ENCODE measurements at places on chromosomes 7 and 10.

DNA sequence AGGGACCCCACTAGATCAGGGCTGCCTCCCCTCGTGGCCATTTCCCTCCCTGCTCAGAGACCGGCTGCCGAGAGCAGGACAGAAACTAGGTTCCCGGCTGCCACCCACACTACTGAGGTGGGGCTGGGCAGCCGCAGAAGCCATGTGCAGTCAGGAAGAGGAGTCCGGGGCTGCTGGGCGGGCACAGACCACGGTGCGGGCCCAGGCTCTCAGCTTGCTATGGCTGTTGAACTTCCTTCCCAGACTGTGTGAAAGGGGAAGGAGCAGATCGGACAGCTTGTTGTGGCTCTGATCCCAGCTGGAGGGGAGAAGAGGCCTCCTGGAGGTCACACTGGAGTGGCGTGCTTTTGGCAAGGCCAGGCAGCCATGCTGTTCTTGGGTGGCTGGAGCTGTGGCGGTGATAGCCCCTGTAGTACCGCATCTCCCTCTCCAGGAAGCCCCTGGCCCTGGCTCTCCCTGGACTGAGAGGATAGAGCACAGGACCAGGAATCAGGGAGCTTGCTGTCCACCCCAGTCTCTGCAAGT is 56.8 kb downstream of the HK1 start:
- peak; percentile 56 for DNase-seq

DNA sequence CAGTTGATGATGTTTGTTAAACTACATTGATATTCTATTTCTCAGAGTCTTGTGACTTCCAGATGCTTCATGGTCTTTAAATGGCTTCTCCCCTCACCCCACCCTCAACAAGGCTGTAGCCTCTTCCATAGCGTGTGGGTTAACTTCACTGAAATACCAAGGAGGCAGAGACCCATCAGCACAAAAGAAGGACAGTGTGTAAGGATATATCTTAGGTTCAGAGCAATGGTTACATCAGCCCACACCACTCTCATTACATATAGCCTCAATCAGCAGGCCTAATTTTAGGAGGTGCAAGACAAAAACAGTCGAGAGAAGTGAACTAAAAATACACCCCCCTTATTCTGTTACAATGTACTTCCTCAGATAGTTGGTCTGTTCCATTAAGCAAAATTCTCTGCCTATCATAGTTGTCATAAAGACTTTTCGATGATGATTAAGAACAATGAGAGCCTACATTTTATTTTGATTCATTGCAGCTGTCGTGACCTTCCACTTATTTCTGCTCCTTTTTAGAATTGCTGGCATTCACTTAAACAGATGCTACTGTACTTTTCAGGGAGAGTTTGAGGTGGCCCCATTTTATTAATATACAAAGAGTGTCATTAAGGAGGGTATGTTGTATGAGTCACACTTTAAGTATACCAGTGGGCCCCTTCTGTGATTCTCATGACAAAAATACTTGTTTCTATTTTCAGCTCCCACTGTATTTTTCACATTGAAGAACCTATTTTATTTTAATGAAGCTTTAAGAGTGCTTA is 52.1 kb downstream of the WIPF3 start:
- DNase-seq = no peak

GRCh38 chr10:5596611-5597341 is 69.6 kb downstream of the ASB13 start:
- no peak for DNase-seq

DNA sequence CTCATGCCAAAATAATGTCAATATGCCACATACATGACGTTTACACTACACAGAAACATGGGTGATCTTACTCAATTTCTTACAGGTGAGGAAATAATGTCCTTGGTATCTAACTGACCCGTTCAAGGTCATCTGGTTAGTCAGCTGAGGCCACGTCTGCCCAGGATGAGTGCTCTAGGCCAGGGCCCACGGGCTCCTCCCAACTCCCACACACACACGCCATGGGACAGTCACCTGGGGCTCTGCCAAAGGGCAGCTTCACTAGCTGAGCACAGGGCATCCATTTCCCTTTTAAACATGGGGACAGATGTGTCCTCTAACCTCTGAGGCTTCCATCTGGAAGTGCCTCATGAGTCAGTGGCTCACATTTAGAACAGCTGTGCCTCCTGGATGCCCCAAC is 123.9 kb downstream of the TNS3 start:
- no peak for DNase-seq

- DNase-seq = no peak
These were observed 316.0 kb downstream of the WDR37 start for GRCh38 chr10:1372212-1372611.

GRCh38 chr7:41796331-41796730 is 93.4 kb upstream of the INHBA start:
- DNase-seq = no peak

DNA sequence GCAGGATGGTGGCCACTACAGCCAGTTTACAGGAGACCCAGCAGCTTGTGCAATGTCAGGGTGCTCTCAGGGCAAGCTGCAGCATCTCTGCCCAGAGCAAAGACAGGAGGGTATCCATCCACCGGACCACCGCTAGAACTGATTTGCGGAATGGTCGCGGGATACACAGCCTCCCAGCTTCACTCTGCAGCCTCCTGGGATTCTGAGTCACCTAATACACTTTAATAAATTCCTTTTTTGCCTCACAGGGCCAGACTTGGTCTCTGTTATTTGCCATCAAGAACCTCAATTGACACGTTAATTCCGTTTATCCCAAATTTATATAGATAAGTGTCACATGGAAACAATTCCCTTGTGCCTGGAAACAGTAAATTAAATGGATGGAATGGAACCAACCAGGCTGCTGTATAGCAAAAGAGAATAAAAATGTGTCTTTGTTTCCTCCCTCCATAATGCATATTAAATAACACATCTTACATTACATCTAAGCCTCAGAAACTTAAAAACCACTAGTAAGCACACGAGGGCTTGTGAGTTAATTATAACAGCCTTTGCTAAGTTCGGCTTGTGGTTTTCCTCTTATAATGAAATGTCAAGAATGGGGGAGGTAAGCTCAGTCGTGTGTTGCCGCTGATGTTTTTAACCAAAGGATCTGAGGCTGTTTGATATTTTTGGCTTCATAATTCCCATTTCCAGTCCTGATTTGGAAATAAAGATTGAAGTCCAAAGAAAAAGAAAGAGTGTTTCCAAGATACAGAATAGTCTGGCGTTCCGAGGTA is 52.1 kb downstream of the ADRB1 start:
- no peak for DNase-seq

GRCh38 chr7:44368455-44368854 is 43.1 kb upstream of the CAMK2B start:
- no peak for DNase-seq

GRCh38 chr7:36951257-36951697 is 227.0 kb upstream of the AOAH start:
- no peak for DNase-seq

- DNase-seq = peak; percentile 67
These were observed 19.4 kb downstream of the C1GALT1 start for GRCh38 chr7:7201578-7202374.

DNA sequence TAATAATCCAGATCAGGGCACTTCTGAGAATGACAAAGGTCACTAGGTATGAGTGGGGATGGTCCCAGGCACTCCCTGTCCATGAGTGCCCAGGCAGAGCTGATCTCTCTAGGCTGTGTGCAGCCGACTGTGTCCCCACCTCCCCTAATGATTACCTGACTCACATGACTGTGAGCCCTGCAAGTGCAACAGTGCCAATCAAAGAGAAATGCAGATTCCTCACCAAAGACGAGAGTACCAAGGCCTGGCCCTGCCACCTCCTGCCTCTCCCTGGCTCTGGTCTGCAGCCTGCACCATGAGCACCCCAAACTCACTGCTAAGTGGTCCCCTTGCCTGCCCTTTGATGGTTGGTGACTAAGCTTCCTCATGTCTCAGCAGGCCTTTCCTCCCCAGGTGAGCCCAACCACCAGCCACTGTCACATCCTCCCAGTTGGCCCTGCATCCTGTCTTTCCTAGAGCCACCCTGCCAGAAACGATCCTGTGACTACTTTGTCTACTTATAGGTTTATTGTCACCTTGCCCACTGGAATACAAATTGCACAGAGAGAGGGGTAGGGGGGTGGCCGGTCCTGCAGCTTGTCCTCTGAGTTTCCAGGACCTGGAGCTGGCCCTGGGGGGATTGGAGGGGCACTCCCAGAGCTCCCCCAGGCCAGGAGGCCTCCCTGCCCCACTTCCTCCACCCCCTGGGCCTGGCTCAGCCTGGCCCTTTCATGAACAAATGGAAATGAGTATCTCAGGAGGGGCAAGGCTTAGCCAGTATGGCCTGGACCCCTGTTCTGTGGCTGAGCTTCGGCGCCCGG is 22.4 kb upstream of the GDF10 start:
- DNase-seq = peak; percentile 80

DNA sequence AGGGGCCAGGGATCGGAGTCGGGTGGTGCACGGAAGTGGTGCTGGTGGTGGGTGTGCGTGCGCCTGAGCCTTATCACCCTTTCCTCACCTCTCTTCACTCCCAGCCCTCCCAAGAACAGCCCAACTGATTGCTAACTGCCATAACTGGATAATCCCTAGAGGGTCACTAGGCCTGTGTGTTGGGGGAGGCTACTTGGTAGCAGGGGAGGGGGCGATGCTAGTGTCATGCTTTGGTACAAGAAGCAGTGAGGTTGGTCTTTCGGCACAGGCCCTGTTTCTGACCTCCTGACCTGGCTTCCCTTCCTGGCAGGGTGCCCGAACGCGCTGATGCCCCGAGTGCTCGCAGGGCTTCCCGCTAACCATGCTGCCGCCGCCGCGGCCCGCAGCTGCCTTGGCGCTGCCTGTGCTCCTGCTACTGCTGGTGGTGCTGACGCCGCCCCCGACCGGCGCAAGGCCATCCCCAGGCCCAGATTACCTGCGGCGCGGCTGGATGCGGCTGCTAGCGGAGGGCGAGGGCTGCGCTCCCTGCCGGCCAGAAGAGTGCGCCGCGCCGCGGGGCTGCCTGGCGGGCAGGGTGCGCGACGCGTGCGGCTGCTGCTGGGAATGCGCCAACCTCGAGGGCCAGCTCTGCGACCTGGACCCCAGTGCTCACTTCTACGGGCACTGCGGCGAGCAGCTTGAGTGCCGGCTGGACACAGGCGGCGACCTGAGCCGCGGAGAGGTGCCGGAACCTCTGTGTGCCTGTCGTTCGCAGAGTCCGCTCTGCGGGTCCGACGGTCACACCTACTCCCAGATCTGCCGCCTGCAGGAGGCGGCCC is 652 bp downstream of the KAZALD1 start:
- DNase-seq = peak; percentile 68

- DNase-seq = no peak
These were observed 67.8 kb upstream of the NMT2 start for GRCh38 chr10:15236340-15236739.

- no peak for DNase-seq
These were observed 8.4 kb upstream of the SEPTIN7 start for GRCh38 chr7:35792472-35792871.

GRCh38 chr7:66865290-66865864 is 55.6 kb upstream of the TMEM248 start:
- DNase-seq = no peak

DNA sequence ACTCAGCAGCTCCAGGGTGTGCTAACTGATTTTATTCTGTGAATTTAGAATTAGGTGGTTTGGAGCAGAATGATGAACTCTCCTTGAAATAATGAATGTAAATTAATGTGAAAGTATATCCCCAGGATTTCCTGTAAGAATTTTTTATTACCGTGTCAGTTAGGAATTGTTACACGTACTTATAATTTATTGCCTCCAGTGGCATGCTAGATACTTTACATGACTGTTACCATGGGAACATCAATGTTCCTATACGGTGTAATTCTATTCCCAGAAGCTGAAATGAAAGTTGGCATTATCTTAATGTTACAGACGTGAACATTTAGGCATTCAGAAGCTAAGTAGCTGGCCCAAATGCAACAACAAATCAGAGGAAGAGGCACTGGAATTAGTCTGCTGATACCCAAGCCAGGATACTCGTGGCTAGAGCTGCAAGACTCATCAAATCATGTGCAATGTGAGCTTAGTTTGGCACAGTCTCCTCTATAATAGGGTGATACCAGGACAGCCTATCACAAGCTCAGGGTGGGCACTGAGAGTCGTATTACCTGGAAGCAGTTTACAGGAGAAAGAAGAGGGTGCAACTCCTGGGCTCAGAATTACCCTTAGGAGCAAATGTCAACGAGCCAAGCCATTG is 30.0 kb upstream of the PRKAR2B start:
- DNase-seq = no peak

DNA sequence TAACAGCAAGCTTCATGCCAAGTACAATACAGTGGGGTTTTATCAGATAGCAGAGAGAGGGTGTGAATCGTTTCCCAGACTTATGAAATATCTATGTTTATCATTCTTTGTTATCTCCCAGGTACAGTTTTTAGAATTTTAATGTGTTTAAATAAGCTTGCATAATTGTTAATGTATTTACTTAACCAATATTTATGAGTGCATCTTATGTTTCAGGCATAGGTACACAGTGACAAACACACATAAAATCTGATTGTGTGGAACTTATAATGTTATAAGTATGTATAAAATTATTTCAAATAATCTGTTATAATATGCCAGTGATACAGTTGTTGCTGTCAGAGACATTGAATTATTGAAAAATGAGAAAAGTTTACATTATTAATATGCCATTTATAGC is 1011.4 kb upstream of the C7orf33 start:
- no peak for DNase-seq

- DNase-seq = no peak
These were observed 407.2 kb upstream of the SHH start for GRCh38 chr7:156219307-156220077.

- DNase-seq = no peak
These were observed 161.0 kb downstream of the SEM1 start for GRCh38 chr7:96548664-96549063.

DNA sequence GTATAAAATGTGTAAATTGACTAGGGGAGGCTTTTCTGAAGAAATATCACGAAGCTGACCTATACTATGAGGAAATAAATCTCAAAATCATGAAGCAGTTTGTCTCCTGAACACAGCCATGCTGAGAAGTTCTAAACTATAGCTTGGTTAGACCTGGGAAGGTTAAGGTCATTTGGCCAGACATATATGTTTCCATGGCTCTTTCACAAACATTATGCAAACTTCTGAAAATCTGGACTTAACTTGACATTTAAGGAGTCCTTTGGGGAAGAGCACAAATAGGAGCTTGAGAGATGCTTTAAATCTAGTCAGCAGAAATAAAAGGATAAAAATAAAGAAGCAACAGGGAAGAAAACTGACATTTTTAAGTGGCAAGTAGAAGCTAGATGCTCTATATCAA is 115.9 kb upstream of the MEOX2 start:
- no peak for DNase-seq

DNA sequence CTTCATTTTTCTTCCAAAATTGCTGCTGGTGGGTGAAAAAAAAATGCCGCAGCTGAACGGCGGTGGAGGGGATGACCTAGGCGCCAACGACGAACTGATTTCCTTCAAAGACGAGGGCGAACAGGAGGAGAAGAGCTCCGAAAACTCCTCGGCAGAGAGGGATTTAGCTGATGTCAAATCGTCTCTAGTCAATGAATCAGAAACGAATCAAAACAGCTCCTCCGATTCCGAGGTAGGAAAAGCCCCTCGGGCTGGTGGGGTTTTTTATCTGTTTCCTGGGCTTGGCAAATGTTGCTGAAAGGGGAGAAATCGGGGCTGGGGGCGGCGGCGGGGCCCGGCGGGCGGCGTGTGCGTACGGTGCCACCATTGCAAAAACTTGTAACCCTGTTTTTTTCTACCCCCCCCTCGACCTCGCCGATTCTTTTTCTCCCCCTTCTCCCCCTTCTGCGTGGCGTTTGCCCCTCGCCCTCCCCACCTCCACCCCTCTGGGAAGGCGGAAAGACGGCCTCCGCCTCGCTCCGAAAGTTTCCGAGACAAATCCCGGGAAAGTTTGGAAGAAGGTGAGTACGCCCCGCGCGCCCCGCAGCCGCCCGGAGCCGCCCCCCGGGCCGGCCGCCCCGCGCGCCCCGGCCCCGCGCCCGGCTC is 789 bp downstream of the TCF7L2 start:
- peak; percentile 27 for DNase-seq

Measured in CD4-positive, alpha-beta T cell treated with Interleukin-17A for 4 hours (primary cell).